ENCODE measurements at places on chromosomes 12 and 14.

- DNase-seq: peak; percentile 36
Measured at GRCh38 chr12:48788854-48789775, at the start of gene ADCY6. Gene ADCY6, minus strand, starts transcription at chr12:48789089. Its CDS starts 5,655 bp downstream, at chr12:48783434.

DNA sequence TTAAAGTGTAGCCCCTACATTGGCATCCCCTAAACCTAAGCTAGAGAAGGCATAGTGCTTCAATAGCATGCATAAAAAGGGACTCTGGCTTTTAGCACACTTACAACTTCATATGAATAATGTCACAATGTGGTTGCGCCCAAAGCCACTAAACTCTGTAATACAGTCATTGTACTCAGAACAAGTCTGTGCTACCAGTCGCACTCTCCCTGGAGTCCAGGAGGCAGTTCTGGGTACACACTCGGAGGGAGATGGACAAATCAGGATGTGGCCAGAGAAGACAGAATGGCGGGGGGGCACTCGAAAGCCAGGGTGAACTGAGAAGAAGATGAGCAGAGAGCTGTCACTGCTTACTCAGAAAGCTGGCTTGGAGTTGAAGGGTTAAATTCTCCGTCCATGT is 10.6 kb downstream of the SAMD4A start:
- DNase-seq: no peak

GRCh38 chr12:78898416-78898815 is 33.8 kb downstream of the SYT1 start:
- no peak for DNase-seq

DNA sequence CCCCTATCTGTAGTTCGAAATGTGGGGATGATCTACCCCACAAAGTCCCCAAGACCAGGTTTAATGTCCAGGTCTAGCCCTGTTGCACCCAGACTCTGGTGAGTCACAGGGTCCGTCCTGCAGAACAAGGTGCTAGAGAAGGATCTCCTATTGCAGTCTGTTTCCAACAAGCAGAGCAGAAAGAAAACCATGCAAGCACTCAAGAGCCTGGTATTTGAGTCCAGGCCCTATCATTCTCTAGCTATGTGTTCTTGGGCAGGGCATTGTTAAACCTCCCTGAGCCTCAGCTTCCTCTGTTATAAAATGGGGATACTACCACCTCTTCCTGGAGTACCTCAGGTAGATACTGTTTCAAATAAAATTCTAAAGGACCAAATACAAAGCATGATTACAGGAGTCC is 24.4 kb downstream of the MAP3K9 start:
- DNase-seq: no peak

- DNase-seq: no peak
Measured at GRCh38 chr12:6627616-6628015, 8.1 kb downstream of the LPAR5 start.

DNA sequence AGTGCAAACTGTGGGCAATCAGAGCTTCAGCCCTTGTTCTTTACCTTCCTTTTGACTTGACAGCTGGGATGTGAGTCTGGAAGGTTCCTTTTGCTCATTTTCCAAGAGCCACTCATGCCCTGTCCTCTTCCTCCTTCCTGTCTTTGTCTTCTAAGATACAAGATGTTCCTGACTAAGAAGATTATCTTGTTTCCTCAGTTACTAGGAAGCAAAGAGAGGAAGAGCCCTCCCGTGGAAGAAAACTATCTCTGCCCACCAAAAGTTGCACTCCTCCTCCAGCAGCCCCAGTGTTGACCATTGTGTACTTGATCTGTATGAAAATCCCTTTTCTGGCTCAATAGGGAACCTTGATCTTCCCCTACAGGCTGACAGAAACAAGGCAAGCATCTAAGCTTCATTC is 138.0 kb downstream of the C12orf75 start:
- no peak for DNase-seq

- DNase-seq: no peak
Measured at GRCh38 chr12:33438851-33439586, 600 bp downstream of the SYT10 start.

GRCh38 chr14:25069879-25070278 is 19.9 kb upstream of the STXBP6 start:
- no peak for DNase-seq

GRCh38 chr14:30445011-30445793 is 113.8 kb upstream of the G2E3 start:
- no peak for DNase-seq

- no peak for DNase-seq
Measured at GRCh38 chr12:41122894-41123293, 65.2 kb upstream of the PDZRN4 start.

DNA sequence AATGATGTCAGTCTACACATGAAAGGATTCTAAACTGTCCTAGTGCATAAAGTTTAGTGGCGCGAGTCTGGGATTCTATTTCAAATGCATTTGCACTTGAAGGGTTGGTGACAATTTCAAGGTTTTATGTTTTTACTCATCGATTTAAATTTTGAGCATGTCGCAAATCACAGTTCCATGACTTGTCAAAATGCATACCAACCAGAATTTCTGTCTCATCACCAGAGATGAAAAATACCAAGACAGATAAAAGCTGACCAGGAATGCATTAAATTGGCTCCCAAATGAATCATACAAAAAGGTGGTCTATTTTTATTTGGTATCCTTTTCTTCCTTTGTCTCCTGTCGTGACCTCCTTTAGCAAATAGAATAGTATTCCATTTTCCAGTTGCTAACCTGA is 25.2 kb downstream of the TMEM30B start:
- no peak for DNase-seq

GRCh38 chr14:68653108-68653507 is 139.8 kb downstream of the ZFP36L1 start:
- no peak for DNase-seq

DNA sequence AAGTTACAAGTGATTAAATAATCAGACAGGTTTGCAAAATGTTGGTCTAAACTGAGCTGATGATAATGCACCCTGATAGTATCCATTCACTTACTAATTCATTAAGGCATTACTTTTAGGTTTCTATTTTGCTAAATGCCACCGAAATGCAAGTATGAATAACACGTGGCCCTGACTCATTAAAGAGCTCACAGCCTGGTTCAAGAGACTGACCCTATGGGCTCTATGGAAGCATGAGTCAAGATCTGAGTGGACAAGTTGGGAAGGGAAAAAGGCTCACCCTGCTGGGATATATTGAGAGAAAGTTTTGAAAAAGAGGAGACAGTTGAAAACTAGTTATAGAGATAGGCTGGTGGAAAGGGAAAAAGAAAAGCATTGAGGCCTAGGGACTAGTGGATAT is 14.8 kb upstream of the LRRC9 start:
- no peak for DNase-seq

DNA sequence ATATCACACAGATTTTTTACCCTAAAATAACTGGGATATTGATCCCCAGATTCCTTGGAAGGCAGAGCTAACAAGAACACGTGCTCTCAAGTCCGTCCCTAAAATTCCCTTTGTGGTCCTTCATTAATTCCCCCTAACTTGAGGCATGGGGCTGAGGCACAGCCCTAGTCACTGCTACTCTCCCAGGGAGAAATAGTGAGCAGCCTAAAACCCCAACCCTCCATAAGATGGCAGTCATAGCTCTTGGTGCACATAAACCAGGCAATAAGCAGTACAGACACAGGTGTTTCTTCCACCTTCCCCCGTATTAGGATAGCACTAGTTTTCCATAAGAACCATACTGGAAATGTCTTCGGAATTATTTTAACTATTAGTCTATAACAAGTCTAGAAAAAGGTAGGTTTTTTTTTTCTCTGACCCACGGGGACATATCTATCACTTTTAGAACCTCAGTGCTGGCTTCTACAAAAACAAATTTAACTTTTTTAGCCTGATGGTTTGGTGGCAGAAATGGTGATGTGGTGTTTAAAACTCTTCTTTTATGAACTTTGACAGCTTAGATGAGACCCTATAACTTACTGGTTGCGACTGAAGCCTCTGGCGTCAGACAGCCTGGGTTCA is 3.1 kb upstream of the ARHGEF40 start:
- DNase-seq: no peak

DNA sequence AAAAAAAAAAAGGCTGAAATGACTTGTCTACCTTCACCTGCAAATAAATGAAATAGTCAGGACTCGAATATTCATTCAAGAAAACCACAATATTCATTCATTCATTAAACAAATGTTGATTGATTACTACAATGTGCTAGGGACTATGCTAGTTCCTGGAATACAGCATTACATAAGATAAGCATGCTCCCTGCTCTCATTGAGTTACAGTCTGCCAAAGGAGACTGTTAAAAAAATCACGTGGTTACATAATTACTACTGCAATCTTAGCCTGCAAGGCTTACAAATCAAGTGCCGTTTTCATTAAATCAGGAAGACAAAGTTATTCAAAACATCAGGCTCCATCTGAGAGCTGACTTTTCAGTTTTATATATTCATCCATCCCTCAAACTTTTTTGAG is 70.4 kb upstream of the RIC8B start:
- no peak for DNase-seq

DNA sequence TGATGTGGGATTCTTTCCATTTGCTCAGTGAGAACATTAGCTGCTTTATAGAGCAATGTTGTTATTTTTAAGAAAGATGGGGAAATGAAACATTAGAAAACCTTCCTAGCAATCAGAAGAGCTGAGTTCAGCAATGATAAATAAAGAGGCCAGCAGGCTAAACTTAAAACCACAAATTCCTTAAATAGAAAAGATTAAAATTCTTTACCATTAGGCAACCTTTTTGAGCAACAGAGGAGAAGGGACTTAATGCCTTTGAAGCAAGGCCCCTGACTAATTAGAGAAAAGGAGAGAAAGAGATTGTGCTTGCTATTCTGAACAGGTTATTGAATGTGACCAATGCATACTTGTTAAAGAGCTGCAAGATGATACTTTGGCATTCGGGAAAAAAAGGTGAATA is 160.8 kb upstream of the LMO3 start:
- DNase-seq: no peak

- DNase-seq: no peak
Measured at GRCh38 chr12:77102123-77102522, 36.8 kb upstream of the E2F7 start.

GRCh38 chr12:93577222-93577621 is 4.7 kb downstream of the SOCS2 start:
- no peak for DNase-seq

Measured in NCI-H526 treated with DMSO at 0.1 percent for 48 hours (cell line).